ENCODE measurements at places on chromosomes 4 and X. TPM values are rescaled to one million over a fixed set of nuclear protein-coding genes. Genes with fewer than 3 reads are reported as not detected.

DCAF4L1 gene
- 0.31 TPM for total RNA-seq

- H3K27me3 ChIP-seq, result peaks cover 5% of the 10 kb centered on the region
- DNase-seq, result no peak
- H3K4me3 ChIP-seq, result no peak overlapping the region
- no peak overlapping the region for H3K27ac ChIP-seq
- no peaks in the 10 kb centered on the region for H3K36me3 ChIP-seq
These were observed 205.1 kb upstream of the UGT8 start for GRCh38 chr4:114393295-114394038.

GRCh38 chr4:168773388-168774195 lies 236.5 kb downstream of the CBR4 start:
- peaks cover 5% of the 10 kb centered on the region for H3K27me3 ChIP-seq
- H3K36me3 ChIP-seq, result no peaks in the 10 kb centered on the region
- H3K4me3 ChIP-seq, result no peak overlapping the region
- DNase-seq, result no peak
- no peaks in the 10 kb centered on the region for H3K4me1 ChIP-seq

DNA sequence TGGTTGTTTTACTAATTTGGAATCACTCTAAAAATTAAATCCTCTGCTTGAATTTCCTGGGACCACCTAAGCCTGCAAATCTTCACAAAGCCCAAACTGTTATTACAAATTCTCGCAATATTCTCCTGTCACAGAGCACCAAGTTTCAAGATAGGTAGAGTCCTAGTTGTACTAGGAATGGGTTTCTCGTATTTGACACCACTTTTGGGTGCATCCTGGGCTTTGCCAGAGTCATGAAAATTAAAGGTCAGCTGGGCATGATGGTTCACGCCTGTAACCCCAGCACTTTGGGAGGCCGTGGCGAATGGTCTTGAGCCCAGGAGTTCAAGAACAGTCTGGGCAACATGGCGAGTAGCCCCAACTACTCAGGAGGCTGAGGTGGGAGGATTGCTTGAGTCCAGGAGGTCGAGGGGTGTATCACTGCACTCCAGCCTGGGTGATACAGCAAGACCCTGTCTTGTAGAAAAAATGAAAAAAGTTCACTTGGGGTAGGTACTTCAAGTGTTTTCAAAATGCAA lies 30.6 kb upstream of the MANBA start:
- peak overlapping the region; percentile 1 for H3K27ac ChIP-seq
- H3K36me3 ChIP-seq, result peaks cover 45% of the 10 kb centered on the region
- no peaks in the 10 kb centered on the region for H3K27me3 ChIP-seq
- no peak overlapping the region for H3K4me3 ChIP-seq

DNA sequence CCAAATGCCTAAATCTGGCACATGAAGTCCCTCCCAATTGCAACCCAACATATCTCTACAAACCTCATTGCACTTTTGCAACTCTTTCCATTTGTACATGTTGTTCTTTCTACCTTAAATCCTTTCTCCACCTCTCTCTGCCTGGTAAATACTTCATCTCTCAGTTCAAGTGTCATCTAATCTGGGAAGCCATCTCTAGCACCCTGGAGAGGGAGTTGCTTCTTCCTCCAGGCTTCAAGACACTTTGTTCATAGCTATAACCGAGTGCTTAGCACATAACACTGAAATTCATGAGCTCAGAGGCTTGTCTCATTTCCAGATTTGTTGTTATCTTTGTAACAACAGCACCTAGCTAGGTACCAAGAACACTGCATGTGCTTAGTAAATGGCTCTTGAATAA lies 114.8 kb upstream of the NAP1L5 start:
- no peaks in the 10 kb centered on the region for H3K36me3 ChIP-seq
- H3K4me1 ChIP-seq, result no peaks in the 10 kb centered on the region
- no peaks in the 10 kb centered on the region for H3K27me3 ChIP-seq
- H3K27ac ChIP-seq, result no peak overlapping the region

DNA sequence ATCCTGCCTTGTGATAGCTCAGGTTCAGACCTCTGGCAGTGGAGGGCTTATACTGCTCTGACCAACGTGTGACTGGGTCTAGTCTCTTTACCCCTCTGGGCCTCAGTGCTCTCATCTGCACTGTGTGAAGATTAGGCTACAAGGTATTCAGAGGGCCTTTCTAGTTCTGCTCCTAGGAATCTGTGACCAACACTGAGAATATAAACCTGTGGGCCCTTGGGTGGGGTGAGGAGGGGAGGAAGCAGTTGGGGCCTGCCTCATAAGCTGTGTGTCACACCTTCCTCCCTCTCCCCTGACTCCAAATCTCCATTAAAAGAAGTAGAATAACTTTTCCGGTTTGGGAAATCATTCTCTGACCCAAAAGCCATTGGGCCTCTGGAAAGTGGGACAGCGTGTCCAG lies 66.3 kb upstream of the MSN start:
- H3K27ac ChIP-seq, result peak overlapping the region; percentile 95
- H3K4me3 ChIP-seq, result peak overlapping the region; percentile 15
- peaks cover 4% of the 10 kb centered on the region for H3K36me3 ChIP-seq
- peak; percentile 55 for DNase-seq
- H3K4me1 ChIP-seq, result peaks cover 80% of the 10 kb centered on the region

DNA sequence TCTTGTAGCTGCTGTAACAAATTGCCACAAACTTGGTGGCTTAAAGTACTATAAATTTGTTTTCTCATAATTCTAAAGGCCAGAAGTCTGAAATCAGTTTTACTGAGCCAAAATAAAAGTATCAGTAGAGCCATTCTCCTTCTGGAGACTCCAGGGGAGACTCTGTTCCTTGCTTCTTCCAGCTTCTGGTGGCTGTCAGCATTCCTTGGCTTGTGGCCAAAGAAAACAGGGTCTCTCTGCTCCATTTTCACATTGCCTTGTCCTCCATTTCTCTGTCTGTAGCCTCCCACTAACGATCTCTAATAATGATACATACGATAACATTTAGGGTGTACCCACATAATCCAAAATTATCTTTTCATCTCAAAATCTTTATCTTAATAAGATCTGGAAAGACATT lies 200.4 kb downstream of the MAB21L2 start:
- H3K27ac ChIP-seq, result no peak overlapping the region
- peaks cover 4% of the 10 kb centered on the region for H3K36me3 ChIP-seq
- no peak for DNase-seq
- no peak overlapping the region for H3K4me3 ChIP-seq
- no peaks in the 10 kb centered on the region for H3K27me3 ChIP-seq
- H3K4me1 ChIP-seq, result no peaks in the 10 kb centered on the region

GRCh38 chrX:11757719-11758399 lies at the start of gene MSL3:
Gene MSL3 (plus strand): TSS chrX:11758237. CDS start chrX:11758264, 27 bp downstream.
- H3K27me3 ChIP-seq, result no peaks in the 10 kb centered on the region
- DNase-seq, result peak; percentile 22
- peaks cover 19% of the 10 kb centered on the region for H3K4me1 ChIP-seq

GRCh38 chr4:30726090-30726675 lies 6.0 kb downstream of the PCDH7 start:
- no peak overlapping the region for H3K4me3 ChIP-seq
- peaks cover 2% of the 10 kb centered on the region for H3K36me3 ChIP-seq
- peaks cover 2% of the 10 kb centered on the region for H3K4me1 ChIP-seq
- no peak for DNase-seq
